ENCODE measurements at places on chromosomes 7 and 10.

DNA sequence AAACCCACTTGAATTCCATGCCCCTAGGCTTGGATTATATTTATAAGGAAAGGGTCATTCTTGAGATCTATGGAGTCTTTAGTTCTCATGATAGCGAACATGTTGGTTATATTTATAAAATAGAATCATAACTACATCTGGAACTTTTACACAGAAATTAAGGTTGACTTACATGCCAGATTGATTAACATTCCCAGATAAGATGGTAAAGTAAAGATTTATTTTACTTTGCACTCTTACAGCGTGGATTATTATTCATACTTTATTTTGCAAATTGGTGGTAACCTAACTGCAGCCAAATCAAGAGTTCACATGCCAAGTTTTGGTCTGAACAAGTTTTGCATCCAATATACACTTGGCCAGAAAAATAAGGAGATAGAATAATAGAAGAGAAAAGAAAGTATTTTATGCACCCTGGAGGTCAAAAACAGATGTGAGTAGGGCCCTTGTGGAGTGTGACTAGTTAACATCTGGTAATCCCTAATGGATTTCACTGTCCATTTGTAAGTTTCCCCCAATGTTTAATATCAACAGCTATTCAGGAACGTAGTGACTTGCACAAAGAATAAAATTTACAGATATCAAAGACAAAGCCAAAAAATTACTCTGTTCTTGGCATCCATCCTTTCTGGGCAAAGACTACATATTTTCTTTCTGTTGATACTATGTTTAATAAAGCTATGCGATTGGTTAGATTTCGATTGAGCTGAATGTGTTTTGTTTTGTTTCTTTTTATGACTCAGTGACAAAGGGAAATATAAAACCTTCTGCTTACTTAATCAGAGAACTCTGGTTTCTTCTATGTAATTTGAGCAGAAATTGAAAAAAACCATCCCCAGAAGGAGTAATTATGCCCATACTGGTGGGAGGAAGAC is 10.1 kb upstream of the TMEM26 start:
- DNase-seq: no peak

- DNase-seq: no peak
These were observed 172.5 kb downstream of the ADARB2 start for GRCh38 chr10:1564791-1565190.

- DNase-seq: no peak
These were observed 1017.6 kb downstream of the TYW1 start for GRCh38 chr7:68014031-68014736.

- no peak for DNase-seq
These were observed 13.1 kb downstream of the PLCE1 start for GRCh38 chr10:94006591-94007550.

DNA sequence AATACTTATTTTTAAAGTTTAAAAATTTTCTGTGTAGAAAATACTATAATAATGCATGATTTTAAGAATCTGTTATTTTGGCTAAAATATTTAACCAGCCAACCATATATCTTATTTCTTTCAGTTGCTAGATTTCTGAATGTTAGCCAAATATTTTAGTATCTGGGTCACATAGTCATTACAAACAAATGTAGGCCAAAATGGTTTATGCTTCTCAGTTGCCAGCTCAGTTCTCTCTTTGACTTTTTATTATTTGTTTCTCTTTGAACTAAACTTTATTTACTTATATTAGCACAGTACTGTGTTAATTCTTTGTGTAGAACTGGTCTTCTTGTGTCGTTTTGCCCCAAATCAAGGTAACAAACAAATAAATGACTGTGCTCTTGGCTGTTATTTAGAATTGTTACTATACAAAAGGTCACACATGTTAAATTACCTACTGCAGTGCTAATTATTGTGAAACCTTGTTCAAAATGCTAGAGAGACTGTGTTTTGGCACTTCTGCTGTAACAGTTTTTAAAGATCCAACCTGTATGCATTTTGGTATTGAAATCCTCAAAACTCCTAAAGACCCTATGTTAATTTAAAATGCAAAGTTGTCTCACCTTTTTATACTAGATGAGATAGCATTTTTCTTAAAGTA is 39.8 kb downstream of the ZEB1 start:
- DNase-seq: no peak

DNA sequence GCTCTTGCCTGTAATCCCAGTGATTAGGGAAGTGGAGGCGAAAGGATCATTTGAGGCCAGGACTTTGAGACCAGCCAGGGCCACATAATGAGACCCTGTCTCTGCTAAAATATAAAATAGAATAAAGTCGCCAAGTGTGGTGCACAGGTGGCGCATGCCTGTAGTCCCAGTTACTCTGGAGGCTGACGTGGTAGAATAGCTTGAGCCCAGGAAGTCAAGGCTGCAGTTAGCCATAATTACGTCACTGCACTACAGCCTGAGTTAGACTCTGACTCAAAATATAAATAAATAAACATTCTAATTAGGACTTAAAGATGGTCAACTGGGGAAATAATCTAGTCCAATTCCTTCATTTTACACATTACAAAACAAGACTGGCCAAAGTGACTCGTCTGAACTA is 768 bp downstream of the CHCHD2 start:
- DNase-seq: no peak

DNA sequence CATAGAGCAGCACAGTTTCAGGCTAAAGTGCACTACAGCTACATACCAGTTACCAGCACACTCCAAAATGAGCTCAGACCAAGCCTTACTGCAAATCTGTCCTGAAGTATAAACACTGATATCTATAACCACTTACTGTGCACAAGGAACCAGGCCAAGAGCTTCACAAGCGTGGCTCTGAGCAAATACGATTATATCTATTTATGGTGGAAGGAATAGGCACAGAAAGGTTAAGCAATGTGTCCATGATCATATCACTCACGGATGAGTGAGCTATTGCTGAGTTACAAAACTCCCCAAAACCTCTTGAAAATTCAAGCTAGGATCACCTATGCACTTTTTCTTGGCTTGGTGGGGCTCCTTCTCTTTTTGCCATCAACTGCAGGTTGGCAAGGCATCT is 84.9 kb downstream of the GPAM start:
- DNase-seq: no peak

GRCh38 chr10:43151371-43151770 is 13.1 kb downstream of the CSGALNACT2 start:
- no peak for DNase-seq

GRCh38 chr10:85611746-85612377 is 754.7 kb downstream of the GRID1 start:
- no peak for DNase-seq

GRCh38 chr10:11162828-11163599 is 145.3 kb downstream of the CELF2 start:
- peak; percentile 55 for DNase-seq

GRCh38 chr10:127370601-127371000 is 174.2 kb upstream of the INSYN2A start:
- DNase-seq: no peak

DNA sequence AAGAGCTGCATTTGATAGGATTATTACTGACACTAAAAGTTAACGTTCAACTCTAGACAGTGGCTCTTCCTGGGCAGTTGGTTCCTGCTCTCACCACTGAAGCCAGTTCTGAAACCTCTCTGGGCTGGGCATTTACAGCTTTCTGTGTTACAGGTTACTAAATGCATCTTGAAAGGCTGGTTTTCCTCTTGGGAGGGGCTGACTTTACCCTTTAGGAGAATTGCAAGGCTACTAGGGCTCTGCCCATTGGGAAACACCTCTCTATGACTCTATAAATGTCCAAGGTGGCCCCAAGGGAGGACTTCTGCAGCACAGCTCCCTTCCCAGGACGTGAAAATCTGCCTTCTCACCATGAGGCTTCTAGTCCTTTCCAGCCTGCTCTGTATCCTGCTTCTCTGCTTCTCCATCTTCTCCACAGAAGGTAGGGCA is at the start of gene GPR15LG:
GPR15LG (plus strand) TSS at position 301 of the 429 bp plus-strand sequence; CDS start at position 352, 51 bp downstream.
- DNase-seq: no peak

GRCh38 chr7:155431711-155432110 is 26.2 kb upstream of the EN2 start:
- no peak for DNase-seq

DNA sequence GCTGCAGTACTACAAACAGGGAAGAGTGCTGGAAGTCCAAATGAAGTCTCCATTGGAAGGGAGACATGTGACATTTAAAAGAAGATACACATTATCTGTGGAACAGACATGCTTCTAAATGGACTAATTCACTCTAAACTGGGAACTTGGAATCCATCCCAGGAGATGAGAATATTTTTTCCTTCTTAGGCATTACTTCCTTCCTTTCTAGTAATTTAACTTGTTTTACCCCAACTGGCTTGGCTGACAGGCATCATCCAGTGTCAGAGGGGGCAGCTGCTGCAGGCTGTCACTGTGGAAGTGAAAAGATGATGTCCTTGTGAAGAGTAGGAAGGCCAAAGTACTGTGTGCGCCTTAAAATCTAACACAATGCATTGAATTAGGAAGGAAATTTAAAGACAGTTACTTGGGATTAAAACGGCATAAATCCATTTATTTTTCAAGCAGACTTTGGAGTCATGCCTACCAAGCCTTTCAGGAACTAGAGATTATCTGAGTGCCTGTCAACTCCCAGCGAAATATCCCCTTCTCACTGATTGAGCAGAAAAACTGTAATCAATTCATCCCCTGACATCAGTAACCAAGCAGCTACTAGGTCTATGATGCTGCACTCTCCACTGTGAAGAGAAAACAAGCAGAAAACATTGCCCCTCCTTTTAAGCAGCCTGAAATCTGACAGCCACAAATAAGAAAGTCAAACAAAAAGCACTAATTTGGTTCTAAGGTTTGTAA is 161.2 kb downstream of the DGKI start:
- DNase-seq: no peak

- DNase-seq: no peak
These were observed 24.5 kb upstream of the KCTD7 start for GRCh38 chr7:66604198-66604597.

Measured in memory B cell (primary cell).